T follicular helper cell (primary cell): ENCODE measurements at places on chromosomes 13 and 19.

- no peak for DNase-seq
These were observed 2638.2 kb downstream of the PCDH9 start for GRCh38 chr13:64591971-64592370.

DNA sequence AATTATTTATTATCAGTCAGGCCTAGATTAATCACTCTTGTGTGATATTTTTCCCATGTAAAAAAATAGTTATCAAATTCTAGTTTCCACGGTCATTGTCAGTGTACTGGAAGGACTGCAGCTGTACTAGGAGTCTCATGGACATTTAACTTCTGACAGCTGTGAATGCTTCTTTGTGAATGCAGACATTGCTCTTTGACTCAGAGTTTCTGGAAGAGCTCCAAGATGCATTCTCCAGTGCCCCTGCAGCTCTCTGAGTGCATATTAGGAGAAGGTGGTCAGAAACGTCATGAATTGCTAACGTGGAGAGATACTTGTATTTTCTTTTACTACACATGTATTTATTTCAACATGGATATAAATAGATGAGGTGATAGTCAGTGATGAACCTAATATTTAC lies 9.7 kb upstream of the SLITRK5 start:
- DNase-seq = no peak

DNA sequence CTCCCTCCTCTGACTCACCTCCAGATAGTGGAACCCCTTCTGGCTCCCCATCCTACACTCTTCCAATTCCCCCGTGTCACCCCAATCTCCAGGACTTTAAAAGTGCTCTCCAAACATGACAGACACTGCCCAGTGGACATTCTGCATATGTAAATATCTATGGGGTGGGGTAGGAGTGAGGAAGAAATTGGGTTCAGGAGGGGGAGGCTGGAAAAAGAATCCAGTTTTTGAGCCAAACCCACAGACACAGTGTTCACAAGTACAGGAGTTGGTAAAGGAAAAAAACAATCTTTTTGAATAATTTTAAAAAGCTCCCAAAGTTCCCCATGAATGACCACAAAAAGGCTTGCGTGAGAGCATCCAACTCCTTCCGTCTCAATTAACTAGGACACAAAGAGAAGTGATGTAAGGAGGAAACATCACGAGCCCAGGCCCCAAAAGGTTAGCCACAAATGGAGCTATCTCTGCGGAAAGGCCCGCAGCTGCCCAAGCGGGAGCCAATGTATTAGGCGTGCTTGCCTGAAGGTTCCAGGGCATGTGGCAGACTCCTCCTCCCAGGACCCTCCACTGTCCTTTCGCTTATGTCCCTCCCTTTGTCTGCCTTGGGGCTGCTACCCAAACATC lies 18.0 kb downstream of the ZC3H4 start:
- no peak for DNase-seq

DNA sequence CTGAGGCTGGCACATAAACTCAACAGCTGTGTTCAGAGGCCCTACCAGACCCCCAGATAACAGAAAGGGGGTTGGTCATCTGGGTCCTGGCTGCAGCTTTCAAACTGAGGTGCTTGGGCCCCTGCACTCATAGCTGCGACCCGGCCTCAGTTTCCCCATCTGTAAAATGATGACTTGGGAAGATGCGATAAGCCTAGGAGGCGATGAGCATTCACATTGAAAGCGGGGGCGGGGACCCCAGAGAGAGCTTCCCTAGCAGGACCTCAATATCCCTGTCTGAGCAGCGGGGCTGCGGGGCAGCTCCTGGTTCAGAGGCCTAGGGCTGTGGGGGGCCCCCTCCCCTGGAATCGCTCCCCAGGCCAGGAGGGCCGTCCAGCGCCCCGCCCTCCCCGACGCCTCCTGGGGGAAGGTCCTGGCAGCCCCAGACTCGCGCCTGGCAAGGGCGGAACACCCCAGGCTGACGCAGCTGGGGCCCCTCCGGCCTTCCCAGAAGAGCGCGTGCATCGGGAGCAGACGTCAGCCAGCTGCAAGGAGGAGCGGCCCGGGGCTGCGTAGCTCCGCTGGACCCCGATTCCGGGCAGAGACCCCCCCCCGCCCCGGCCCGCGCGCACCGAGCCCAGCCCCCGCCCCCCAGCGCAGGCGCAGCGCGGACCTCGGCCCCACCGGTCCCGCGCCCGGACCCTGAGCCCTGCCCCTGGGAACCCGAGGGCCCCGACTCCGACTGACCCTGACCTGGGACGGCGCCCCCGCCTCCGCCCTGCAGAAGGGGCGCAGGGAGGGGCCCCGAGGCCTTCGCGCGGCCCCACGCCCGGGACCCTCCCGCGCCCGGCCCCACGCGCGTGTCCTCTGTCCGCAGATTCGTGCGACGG lies 3.5 kb downstream of the FSTL3 start:
- DNase-seq = no peak

- DNase-seq = no peak
These were observed 108.6 kb downstream of the COL4A2 start for GRCh38 chr13:110415669-110416068.

- DNase-seq = no peak
These were observed 46.2 kb upstream of the UQCRFS1 start for GRCh38 chr19:29259153-29259552.

GRCh38 chr13:40047322-40047771 lies 391.9 kb downstream of the COG6 start:
- no peak for DNase-seq

- no peak for DNase-seq
These were observed 844 bp upstream of the ASPDH start for GRCh38 chr19:50514346-50515167.

DNA sequence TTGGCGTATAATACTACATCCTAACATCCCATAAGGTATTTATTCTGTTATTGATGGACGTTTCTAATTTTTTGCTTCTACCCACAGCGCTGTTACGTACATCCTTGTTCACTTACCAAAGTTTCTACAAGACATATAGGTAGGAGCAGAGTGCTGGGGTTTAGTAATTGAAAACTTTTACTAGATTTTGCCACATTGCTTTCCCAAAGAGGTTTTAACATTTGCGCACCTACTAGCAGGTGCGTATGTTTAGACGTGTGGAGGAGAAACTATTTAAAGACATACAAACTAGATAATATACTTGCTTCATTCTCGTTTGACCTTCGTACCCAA lies 559 bp upstream of the RPL21 start:
- DNase-seq = no peak

DNA sequence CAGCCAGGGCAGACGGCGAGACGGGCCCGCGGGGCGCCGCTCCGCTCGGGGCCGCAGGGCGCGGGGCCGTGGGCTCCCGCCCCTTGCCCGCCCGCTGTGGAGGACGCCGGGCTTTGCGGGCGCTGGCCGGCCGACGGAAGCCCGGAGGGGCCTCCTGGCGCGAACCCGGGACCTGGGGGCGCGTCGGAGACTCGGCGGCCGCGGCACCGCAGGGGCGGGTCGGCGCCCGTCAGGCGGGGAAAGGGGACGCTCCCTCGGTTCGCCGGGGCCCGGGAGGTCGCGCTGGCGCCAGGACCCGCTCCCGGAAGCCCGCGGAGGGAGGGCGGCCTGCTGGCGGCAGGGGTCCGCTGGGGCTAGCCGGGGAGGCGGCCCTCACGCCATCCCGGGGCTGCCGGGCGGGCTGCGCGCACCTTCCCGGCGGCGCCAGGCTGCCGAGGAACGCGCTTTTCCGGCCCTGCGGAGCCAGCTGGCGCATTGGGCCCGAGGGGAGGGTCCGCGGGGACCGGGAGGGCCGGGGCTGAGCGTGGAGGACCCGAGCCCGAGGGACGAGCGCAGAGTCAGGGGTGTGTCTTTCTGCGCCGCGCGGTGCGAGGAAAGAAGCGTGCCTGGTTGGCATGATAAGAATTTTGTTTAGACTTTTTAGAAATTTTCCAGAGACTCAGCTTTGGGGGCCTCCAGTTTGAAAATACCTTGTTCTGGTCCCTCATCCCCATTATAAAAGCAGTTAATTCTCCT lies 511 bp downstream of the GARRE1 start:
- DNase-seq = peak; percentile 3

DNA sequence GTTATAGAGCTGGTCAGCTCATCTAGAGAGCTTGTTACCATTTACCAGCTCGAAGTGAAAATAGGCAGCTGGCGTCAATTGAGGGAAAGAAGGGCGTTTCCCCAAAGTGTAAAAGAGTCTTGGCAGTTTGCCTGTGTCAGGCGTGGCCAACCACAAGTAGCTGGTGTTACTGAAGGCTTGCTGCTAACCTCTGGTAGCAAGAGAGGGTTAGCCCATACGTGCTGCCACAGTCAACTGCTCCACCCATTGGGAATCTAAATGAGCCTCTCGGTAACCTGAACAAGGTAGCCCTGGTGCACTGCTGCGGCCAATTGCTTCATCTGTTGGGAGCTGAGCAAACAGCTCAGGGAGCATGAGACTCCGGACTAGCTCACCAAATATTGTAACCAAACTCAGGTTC lies 314.9 kb upstream of the SLITRK5 start:
- no peak for DNase-seq
